ENCODE measurements at places on chromosomes 3 and 15. TPM values are rescaled to one million over a fixed set of nuclear protein-coding genes. Genes with fewer than 3 reads are reported as not detected.

The ZNF717 gene
- 18.5 TPM for total RNA-seq

The RTP1 gene
- total RNA-seq, result not detected

The PAQR5 gene
- total RNA-seq, result 1.1 TPM

The ARL14 gene
- not detected for total RNA-seq

The DUOXA2 gene
- not detected for total RNA-seq
